ENCODE measurements at places on chromosomes 11 and 22.
A peak's percentile ranks its signal among the peaks of the same experiment; 100 is the strongest.

GRCh38 chr11:65532388-65533064, 7.6 kb downstream of the SCYL1 start:
- no peak for DNase-seq

DNA sequence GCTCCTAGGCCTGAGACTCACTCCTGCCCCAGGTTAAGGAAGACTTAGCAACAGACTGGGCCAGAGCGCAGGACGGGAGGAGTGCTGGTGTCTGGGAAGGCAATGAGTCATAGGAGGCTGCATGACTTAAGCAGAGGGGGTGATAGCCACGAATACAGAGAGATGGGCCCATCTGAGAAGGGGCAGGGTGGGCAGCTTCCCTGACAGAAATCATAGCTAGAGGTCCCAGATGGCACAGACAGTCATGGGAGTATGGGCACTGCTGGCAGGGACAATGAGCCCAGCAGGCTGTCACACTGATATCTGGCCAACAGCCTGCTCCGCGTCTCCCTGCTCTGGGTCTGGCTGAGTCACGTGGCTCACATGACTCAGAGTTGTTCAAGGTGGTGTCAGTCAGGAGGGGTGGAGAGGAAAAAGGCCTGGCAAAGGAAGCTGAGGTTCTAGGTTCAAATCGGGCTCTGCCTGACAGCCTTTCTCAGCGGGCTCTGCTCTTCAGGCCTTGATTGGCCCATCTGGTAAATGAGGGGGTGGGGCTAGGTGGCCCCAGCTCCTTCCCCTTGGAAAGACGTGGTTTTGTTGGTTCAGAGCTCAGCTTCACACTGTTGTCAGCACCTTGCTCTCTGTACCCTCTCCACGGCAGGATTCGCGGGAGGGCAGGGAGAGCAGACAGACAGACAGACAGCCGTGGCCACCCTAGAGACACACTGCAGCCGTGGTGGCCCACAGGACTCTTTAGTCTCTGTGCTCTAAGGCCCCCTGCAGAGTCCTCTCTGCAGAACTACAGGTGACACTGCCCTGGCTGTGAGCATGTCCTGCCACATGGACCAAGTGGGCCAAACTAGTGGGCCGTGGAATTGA, 47.8 kb downstream of the DBX1 start:
- DNase-seq, result no peak

GRCh38 chr22:44931077-44931540, 78.7 kb downstream of the PHF21B start:
- DNase-seq, result no peak

DNA sequence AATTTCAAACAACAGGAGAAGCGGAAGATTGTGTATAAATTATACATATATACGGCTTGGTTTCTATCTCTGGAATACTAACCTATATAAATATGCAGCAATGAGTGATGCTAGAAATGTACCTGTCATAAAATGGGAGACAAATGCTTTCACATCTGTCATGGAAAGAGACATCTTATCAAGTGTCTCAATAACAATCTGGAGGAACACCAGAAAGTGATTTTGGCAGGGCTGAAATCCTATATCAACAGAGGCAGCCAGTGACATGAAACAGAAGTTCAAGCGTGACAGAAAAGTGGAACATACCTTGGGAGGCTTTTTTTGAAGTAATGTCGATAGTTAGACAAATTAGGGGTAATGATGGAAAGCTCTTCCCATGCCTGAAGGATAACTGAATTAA, 834.6 kb downstream of the JRKL start:
- no peak for DNase-seq

DNA sequence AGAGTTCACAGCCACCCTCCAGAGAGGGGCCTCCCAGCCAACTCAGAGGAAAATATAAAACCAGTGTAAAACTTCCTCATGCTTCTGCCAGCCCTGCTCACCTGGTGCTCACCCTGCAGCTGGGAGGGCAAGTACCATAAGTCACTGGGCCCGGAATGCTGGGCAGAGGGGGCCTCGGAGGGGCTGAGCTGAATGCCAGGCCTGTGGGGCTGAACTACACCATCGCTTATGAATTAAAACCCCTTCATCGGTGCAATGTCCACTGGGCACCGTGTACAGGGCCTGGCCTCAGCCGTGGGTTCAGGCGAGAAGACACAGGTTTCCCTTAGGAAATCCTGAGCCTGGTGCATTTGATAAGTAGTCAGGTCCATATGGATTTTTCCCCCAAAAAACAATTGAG, 828.6 kb downstream of the TBC1D22A start:
- DNase-seq, result no peak

GRCh38 chr11:129215506-129216245, 23.6 kb upstream of the ARHGAP32 start:
- no peak for DNase-seq

DNA sequence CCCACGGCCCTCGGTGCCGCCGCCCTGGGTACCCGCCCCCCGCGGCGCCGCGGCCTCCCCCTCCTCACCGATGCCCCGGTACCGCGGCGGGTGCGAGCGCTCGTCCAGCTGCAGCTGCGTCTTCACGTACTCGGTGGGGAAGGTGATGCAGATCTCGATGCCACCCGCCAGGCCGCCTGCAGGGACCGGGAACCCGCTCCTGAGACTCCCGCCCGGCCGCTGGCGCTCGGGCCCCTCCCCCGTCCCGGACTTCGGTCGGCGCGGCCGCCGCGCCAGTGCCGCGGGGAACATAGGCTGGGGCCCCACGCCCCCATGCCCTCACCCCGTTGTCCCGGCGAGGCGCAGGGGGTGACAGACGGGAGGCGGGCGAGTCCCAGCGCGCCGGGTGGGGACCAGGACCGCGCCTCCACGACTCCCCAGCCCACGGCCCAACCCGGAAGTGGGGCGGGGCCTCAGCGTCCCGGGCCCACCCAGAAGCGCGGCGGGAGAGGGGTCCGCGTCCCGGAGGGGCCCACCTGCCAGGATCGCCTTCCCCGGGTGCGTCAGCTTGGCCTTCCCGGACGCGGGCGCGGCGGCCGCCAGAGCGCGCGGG, 375 bp downstream of the SLC25A1 start:
- DNase-seq, result peak; percentile 72

GRCh38 chr11:6833356-6833755, 12.1 kb upstream of the OR10A5 start:
- DNase-seq, result peak; percentile 50

Data from retina (tissue), 1 donor.